ENCODE measurements at places on chromosomes 2 and 18.

DNA sequence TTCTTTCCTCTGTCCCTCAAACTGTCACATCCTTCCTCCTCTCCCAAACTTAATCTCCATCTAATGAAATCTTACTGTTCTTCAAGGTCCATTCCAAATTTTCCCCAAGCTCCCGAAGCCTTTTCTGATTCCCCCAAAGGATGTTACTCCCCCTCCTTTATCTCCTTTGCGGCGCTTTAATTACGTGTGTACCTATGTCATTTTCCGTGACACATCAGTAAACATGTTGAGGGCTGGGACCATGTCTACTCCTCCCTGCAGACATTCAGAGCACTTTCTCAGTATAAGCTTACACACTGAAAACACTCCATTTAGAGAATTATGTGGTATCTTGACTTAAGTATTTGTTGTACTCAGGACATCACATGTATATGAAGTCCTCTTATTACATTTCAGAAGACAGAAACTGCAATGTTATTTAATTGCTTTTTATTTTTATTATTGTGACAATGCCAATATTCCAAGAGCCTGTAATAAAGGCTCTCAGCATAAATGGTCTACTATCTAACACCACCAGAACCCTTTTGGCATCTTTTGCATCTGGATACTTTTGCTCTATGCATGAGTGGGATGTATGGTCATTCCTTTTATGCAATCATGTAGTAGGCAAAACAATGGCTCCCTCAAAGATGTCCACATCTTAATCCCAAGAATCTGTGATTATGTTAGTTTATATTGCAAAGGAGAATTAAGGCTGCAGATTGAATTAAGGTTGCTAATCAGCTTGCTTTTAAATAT is 1.8 kb downstream of the NMI start:
- no peak for DNase-seq

- DNase-seq, result peak; percentile 64
These were observed 315.2 kb upstream of the ZEB2 start for GRCh38 chr2:144834998-144835633.

- DNase-seq, result no peak
These were observed 223.5 kb downstream of the HRH4 start for GRCh38 chr18:24683925-24684324.

DNA sequence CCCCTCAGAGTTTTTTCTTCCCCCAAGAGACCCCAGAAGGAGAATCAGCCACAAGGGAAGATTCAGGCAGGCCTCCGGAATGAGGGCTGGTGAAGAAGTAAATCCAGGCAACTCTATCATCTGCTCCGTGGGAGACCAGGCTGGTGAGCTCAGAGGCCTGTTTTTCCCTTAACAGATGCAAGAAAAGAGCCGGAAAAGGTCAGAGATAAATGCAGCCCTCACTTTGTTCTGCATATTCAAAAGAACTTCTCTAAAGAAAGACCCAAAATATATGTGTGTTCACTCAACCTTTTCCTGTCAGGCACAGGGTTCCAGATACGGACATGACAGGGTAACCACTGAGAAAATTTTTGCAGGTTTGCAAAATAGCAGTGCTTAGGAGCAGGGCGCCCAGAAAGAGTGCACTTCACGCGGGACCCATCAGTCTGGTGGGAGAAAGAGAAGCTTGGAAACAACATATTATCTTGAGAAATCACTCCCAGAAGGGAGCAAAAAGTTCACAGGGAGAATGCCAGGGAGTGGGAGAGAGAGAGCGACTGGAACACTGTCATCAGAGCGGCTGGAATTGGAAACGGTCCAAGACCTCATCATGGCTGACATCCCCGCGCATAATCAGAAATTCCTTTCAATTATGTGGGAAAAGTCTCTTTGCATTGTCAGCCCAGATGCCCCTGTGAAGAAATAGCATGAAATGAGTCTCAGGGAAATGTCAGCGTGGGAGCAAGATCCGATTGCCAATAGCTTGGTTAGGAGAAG is 244.8 kb upstream of the SLC14A2 start:
- no peak for DNase-seq

- DNase-seq, result no peak
These were observed 80.7 kb downstream of the PDCL3 start for GRCh38 chr2:100643467-100643866.

DNA sequence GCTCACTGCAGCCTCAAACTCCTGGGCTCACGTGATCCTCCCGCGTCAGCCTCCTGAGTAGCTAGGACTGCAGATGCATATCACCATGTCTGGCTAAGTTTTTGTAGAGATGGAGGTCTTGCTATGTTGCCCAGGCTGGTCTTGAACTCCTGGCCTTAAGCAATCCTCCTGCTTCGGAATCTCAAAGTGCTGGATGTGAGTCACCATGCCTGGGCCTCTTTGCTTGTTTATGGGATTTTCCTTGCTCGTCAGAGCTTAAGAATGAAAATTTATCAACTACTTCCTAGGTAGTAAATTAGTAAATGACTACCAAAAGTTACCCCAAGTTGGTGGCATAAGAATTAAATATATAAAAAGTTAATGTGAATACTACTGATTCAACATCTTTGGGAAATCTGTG is 51.0 kb downstream of the ACTR3 start:
- no peak for DNase-seq

- DNase-seq, result no peak
These were observed 342.8 kb upstream of the RAB6C start for GRCh38 chr2:129636692-129637091.

DNA sequence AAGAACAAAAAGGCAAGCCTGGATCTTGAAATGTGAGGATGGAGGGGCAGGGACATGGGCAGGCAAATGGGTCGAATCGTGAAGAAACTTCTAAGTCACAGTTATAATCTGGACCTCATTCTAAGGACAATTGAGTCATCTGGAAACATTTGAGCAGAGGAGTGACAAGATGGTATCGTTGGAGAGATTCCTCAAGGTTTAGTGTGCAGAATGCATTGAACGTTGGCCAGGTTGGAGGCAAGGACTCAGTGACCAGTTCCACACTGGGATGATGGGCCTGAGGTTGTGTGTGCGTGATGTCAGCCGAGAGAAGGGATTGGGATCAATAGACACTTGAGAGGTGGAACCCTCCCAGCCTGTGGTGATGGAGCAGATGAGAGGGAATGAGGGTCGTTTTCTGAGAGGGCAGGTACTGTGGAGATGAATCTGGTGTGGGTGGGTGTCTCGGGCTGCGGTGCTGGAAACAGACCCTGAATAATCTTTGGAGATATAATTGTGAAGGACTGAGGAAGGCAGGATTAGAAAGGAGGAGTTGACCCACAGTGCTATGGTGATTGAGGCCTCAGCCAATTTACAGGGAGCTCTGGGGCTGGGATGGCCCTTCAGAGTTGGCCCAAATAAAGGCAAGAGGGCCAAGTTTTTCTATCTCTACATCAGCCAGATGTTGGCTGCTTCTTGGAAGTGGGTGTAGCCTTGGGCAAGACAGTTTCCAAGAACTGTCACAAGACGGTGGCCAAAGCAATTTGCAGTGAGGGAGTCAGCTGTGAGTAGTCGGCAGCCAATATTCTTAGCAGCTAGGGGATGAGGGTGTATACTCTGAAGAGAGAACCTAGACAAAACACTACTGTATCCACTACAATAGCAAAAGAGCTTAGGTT is 5.8 kb upstream of the ZNF532 start:
- no peak for DNase-seq

DNA sequence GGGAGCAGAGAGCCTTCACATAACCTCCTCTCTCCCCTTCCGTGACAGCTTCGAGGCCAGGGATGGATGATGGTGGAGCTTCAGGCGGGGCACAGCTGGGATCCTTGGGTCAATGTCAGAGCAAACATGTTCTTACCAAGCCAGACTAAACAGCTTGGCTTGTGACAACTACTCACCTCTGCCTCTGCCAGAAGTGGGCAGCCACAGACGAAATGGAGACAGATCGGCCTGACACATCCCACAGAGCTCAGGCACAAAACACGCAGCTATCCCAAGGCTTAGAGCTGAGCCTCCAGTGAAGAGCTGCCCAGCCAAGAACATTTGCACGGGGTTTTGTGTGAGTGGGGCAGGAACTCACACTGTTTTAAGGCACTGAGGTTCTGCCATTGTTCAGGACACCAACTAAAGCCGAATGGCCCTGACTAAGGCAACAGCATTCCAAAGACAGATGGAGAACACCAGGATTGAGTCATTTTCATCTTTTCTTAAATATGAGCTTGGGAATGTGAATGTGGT is 12.8 kb downstream of the PXDN start:
- DNase-seq, result peak; percentile 72

GRCh38 chr2:240398661-240399267 is 36.7 kb upstream of the GPC1 start:
- DNase-seq, result no peak

DNA sequence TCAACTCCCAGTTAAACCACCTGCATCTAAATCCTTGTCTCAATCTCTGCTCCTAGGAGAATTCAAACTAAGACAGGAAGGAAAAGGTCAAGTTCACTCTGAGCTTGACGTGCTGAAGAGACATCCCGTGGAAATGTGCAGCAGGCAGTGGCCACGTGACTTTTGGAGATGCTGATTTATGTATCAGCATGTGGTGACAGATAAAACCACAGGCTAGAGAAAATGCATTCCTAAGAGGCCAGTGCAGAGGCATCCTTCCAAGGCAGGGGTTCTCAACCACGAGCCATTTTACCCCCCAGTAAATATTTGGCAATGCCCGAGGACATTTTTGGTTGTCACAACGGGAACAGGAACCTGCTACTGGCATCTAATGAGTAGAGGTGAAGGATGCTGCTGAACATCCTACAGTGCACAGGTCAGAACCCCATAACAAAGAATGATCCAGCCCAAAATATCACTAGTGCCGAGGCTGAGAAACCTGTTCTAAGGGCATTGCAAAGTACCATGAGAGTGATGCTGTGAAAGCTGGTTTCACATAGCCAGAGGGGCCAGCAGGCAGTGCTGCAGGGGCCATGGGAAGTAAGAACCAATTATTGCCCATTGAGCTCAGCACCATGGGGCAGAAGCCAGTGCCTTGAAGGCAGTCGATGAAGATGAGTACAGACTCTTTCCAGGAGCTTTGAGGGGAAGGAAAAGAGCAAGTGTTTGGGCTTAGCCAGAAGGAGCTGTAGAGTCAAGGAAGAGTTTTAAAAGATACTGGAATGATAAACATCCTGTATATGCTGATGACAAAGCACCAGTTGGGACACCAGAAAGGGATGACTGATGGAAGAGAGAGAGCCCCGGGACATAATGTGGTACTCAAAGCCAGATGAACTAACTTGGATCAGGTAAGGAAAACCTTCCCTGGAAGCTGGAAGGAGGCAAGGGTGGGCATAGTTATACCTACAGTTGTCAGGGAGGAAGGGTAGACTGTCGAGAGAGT is 174.6 kb downstream of the HAUS1 start:
- peak; percentile 65 for DNase-seq

DNA sequence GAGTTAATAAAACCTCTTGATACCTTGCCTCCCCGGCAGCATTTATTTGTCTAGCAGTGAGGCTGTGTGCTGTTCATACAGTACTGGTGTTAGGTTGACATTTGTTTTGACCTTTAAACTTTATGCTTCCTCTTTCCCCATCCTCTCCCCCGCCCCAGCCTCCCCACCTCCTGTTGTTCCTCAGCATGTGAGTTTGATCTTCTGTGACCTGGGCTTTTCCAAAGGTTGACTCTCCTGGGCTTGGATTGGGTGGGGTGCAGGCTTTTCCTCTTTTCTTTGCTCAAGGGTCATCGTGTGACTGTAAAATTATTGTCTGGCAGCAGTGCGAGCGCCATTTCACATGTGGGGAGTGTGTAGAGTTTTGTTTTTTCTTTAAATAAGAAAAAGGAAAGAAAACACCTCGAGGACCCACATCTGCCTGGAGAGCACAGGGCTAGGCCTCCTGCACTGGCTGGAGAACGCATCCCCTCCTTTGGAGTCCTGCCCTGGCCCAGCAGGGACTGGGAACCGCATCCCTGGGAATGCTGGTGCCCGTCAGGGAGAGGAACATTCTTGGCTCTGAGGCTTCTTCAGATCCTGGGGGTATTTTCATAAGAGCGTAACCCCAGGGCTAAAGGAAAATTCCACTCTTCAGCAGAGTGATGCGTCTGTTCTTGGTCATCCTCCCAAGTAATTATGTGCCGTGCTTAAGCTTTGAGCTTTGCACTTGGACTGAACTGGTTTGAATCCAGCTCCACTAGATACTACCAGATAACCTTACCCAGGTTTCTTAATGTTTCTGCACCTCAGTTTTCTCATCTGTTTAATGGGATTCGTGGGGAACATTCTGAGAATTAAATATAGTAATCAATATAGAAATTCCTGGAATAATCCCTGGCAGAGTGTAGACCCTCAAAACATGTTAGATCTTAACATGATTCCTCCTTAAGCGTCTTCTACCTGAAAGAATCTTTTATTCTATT is 91.5 kb downstream of the SETBP1 start:
- DNase-seq, result peak; percentile 63

DNA sequence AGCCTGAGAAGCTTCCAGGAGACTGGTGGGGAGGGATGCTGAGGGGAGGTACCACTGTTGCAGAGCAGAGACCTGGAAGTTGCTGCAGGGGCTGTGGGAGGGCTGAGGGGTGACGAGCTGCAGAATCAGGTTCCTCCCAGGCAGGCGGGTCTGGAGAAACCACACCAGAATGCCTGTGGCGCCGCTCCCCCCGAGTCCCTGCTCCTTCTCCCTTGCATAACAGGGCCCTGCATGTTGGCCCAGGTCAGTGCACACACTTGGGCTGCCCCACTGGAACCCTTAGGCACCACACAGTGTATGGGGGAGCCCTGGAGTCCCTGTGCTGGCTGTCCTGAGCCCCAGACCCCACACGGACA is 60.4 kb downstream of the ARL4C start:
- DNase-seq, result no peak

- DNase-seq, result peak; percentile 73
These were observed 79.8 kb upstream of the NOSTRIN start for GRCh38 chr2:168722592-168722991.

DNA sequence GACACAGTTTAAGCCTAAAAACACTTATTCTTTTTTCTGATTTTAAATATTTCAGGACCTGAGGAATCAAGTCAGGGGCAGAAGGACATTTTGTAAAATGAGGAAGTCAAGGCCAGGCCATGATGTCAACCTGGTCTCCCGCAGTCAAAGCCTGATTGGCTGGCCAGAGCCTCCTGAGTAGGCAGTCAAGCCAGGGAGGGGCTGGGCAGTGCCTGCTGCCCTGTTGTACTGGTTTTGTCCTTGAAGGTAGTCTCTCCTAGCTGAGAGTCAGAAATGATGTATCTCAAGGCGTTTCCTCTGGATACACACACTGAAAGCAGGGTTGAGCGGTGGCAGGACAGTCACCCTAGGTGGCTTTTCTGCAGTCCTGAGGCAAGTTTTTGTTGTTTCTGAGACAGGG is 19.8 kb downstream of the CCT7 start:
- no peak for DNase-seq

DNA sequence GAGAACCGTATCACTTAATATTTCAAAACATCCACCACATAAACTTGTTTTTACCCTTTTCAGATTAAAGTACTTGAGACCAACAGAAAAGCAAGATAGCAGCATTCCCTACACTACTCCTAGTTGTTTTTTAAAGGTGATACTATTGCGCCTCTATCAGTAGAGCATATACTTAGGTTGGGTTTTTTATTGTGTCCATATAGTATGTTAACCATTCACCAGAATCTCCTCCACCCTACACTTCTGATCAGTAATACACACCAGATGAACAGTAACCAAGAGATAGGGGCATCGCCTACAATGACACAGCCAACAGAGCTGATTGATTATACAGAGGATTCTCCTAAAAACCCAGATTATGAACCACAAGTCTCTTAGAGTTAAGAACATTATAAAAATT is 70.1 kb upstream of the ZNF385B start:
- DNase-seq, result no peak

GRCh38 chr18:35282353-35282752 is 7.7 kb downstream of the ZSCAN30 start:
- DNase-seq, result peak; percentile 92

GRCh38 chr2:118153433-118153832 is 65.2 kb downstream of the INSIG2 start:
- no peak for DNase-seq

Data from foreskin fibroblast (primary cell).